ENCODE measurements at places on chromosomes 11 and 22.

DNA sequence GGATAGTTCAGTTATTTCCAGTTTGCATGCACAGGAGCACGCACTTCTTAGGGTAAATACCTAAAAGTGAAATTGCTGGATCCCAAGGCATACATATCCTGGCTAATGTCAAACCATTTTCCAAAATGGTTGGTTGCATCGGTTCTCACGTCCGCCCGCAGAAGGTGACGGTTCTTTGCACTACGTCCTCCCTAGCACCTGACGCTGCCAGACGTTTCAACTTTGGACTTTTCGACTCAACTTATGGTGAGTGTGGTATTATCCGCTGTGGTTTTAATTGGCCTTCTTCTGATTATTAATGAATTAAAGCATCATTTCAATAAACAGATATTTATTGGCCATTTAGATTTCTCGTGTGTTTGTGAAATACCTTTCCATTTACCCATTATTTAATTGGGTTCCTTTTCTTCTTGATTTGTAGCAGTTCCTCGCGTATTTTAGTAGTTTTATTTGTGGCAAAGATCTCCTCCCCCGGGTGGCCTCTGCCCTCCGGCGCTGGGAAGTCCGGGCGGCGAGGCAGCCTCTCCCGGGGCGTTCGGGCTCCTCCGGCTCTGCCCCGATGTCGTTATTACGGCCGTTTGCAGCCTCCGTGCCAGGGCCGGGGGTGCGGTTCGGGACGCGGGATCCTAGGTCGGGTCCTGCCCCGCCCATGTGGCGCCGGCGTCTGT lies at the start of gene JHY:
TSS of gene JHY (plus strand) at position 571 of the 668 bp plus-strand sequence. CDS start 3,091 bp downstream, outside the sequence.
- DNase-seq: peak; percentile 78

DNA sequence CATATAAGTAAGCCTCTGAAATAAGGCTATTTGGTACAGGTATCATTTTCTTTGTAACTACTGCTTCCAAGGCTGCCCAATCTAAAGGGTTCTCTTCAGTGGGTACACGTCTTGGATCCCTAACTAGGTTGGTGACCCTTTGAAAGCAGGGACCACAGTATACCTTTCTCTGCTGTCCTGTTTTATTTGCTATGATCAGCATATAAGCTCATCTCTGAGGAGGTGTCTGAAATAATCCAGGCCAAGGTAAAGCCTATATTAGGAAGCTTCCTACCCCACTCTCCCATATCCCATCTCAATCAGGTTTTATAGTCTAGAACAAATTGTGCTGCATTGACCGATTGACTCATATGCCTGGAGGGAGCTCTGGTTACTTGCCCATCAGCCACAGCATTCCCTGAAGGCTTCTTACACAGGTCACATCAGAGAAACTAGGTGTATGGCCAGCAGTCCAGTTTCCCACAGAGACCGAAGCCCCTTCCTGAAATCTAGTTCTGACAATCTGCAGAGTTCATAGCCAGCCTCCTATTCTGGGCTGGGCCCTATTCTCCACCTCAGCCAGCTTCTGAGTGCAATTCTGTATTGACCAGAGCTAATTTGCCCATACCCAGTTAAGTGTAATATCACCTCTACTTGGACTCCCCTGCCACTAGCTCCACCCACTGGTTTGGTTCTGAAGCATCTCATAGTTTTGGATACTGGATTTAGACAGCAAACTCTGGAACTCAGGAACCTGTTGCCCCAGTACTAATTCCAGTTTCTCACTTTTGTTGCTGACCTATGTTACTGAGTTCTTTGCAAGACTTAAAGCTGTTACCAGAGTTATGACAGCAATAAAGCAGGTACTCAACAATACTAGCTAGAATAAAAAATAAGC lies 62.1 kb upstream of the ARHGAP20 start:
- DNase-seq: no peak

- no peak for DNase-seq
Observed at GRCh38 chr11:45225277-45225676, 60.9 kb downstream of the SYT13 start.

GRCh38 chr11:73070653-73071052 lies 71.5 kb downstream of the FCHSD2 start:
- DNase-seq: no peak

DNA sequence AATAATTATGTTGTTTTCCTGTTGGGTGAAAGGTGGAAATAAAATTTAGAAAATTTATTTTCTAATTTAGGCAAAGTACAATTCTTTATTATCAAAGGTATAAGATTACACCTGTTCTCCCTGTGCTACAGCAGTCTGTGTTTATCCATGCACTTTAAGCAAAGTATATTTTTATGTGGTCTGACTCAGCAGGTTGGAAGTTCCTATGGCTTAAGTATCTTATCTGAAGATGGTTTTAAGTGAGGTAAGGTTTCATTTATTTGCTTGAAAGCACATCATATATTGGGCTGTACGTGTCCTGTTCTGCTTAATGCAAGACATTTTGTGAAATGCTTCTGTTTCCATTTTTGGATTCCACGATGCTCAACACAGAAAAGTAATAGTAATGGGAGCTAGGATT lies 14.6 kb downstream of the PPME1 start:
- no peak for DNase-seq

DNA sequence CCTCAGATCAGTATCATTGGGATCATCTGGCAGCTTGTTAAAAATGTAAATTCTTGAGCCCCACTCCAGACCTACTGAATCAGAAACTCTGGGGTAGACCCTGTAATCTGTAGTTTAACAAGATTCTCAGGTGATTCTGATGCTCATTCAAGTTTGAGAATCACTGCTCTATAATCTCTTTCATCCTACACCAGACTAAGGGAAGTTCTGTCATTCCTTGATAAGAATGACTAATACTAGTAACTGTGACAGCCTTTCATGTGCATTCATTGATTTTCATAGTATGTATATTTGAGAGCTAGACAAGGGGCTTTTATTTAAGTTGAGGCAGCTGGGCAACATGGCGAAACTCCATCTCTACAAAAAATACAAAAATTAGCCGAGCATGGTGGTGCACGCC lies 30.0 kb downstream of the NAT10 start:
- no peak for DNase-seq

DNA sequence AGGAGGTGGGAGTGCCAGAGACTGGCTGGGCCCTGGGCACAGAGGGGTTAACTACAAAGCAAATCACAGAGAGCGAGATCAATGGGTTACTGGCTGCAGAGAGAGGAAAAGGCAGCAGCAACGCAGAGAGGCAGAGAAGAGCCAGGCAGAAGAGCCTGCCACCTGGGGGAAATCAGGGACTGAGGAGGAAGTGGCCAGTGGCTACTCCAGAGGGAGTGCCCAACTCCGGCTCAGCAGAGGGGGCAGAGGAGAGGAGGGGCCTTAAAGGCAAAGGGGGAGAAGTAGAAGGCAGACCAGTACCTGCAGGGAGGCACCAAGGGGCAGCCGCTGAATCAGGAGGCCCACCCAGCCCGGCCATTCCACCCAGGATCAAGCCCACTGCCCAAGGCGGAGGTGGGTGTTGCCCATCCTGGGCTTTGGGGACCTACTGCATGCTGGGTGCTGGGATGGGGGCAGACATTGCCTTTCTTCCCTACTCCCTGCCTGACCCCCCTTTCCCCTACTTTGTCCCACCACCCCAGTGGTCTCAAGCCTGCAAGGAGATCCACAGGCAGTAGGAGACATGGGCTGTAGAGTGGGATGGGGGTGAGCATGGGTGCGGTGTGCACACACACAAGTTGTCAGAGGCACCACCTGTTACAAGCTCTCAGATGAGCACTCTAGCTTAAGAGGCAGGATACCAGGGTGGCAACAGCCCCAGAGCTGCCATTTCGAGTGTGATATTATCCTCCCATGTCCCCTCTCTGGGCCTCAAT lies 926 bp upstream of the GALR3 start:
- peak; percentile 76 for DNase-seq

GRCh38 chr11:26729284-26729683 lies 7.4 kb upstream of the SLC5A12 start:
- DNase-seq: no peak
